ENCODE measurements at places on chromosomes 7 and 10.

- no peaks in the 10 kb centered on the region for H3K36me3 ChIP-seq
- no peaks in the 10 kb centered on the region for H3K4me1 ChIP-seq
- H3K27me3 ChIP-seq = no peaks in the 10 kb centered on the region
- no peak overlapping the region for H3K4me3 ChIP-seq
These were observed 257.5 kb downstream of the IPMK start for GRCh38 chr10:58010073-58010702.

GRCh38 chr10:102951316-102951715, 33.2 kb downstream of the CNNM2 start:
- H3K27ac ChIP-seq = no peak overlapping the region
- no peaks in the 10 kb centered on the region for H3K27me3 ChIP-seq
- no peaks in the 10 kb centered on the region for H3K36me3 ChIP-seq
- DNase-seq = no peak

GRCh38 chr7:44154703-44155102, 13.6 kb upstream of the MYL7 start:
- no peak for DNase-seq
- no peak overlapping the region for H3K27ac ChIP-seq
- no peak overlapping the region for H3K4me3 ChIP-seq

DNA sequence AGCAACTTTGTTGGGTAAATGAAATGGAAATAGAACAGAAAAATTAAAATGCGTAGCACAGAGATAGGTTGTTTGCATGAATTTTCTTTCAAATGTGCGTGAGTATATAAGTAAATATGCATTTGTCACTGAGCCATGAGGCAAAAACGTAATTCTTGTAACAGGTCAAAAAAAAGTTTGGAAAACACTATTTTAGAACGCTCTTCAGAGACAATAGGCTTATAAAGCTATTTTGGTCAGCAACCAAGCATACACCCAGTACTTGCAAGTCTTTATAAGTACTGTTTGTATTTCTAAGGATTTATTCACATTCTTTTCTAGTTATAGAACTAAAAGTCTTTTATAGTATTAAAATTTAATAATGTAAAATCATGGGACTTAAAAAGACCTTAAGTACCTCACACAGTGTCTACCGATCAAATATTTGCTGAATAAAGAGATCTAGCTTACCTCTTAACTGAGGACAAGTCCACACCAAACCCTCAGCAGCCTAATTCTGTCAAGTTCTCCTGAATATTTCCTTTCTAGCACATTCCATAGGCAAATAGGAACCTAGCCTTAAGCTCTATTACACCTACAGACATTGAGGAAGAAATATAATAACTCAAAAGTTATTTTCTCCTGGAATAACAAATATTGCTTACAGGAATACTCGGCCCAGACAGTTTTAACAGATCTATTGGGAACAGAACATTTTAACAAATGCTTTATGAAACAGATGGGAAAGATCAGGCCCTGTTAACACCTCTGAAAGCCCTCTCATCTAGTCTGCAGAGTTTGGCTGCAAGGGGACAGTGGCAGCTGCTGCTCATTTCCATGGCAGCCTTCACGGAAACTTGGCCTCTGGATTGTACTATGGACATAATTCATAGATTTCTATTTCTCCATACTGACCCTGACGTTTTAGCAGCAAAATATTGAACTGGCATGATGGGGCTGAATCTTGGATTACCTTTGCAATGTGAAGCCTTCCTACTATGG, 8.8 kb downstream of the CRPPA start:
- no peak for DNase-seq
- H3K36me3 ChIP-seq = no peaks in the 10 kb centered on the region
- H3K27me3 ChIP-seq = no peaks in the 10 kb centered on the region
- no peak overlapping the region for H3K4me3 ChIP-seq
- no peaks in the 10 kb centered on the region for H3K4me1 ChIP-seq
- no peak overlapping the region for H3K27ac ChIP-seq

- no peaks in the 10 kb centered on the region for H3K36me3 ChIP-seq
- H3K4me3 ChIP-seq = no peak overlapping the region
- peaks cover 2% of the 10 kb centered on the region for H3K4me1 ChIP-seq
- H3K27me3 ChIP-seq = no peaks in the 10 kb centered on the region
These were observed 152.5 kb downstream of the GPR158 start for GRCh38 chr10:25327273-25327672.

GRCh38 chr7:51455086-51455485, 138.5 kb upstream of the COBL start:
- peaks cover 11% of the 10 kb centered on the region for H3K4me1 ChIP-seq
- H3K4me3 ChIP-seq = no peak overlapping the region
- no peak for DNase-seq
- peaks cover 9% of the 10 kb centered on the region for H3K27me3 ChIP-seq
- H3K27ac ChIP-seq = no peak overlapping the region
- H3K36me3 ChIP-seq = no peaks in the 10 kb centered on the region

DNA sequence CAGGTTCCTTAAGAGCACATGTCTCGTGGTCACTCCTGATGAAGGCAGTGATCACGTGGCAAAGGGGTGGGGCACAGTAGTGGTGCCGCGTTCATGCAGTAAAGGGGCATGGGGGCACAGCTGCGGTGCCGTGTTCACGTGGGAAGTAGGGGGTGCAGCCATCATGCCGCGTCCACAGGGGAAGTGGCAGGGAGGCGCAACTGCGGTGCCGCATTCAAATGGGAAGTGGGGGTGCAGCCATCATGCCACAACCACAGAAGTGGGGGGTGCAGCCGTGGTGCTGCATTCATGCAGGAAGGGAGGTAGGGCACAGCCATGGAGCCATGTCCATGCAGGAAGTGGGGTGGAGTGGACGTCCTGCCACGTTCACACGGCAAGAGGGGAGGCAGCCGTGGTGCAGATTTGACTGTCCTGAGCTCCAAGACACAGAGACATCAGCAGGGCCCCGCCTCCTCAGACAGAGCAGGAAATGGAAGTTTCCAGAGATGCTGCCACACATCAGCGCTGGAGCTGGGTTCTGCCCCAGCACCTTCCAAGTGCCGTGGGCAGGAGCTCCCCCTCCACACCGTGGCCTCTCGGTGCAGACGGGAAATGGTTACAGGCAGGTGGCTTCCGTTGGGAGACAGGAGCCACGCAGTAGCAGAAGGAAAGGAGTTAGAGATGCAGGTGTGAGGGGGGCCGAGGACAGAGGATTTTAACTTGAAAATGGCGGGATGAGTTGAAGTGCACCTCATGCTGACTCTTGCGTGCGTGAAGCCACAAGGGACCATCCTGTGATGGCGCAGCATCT, 95.0 kb upstream of the DDC start:
- H3K27me3 ChIP-seq = no peaks in the 10 kb centered on the region
- no peak overlapping the region for H3K27ac ChIP-seq
- DNase-seq = peak; percentile 35
- H3K4me3 ChIP-seq = no peak overlapping the region

- no peaks in the 10 kb centered on the region for H3K4me1 ChIP-seq
- H3K27ac ChIP-seq = no peak overlapping the region
- no peaks in the 10 kb centered on the region for H3K27me3 ChIP-seq
- no peak for DNase-seq
- H3K4me3 ChIP-seq = no peak overlapping the region
- H3K36me3 ChIP-seq = no peaks in the 10 kb centered on the region
These were observed 46.9 kb upstream of the PSMG3 start for GRCh38 chr7:1616741-1617140.

DNA sequence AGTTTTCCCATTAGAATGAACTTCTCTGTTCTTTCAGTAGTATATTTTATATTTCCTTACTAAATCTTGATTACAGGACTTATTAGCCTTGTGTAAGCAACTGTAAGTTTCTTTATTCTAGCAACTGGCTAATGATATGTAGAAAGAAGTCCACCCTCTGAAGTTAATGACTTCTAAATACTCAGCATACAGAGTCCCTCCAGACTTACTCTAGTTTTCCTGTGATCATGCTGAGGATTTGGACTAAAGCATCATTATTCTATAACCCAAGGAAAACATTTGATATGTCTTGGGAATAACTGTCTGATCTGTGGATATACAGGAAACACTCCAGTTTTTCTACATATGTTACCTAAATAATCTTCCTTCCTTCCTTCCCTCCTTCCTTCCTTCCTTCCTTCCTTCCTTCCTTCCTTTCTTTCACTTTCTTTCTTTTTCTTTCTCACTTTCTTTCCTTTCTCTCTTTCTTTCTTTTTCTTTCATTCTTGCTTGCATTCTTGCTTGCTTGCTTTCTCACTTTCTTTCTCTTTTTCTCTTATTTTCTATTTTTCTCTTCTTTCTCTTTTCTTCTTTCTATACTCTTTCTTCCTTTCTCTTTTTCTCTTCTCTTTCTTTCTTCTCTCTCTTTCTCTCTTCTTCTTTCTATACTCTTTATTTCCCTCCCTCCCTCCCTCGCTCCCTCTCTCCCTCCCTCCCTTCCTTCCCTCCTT, 297.6 kb upstream of the MTPN start:
- no peak for DNase-seq
- H3K4me1 ChIP-seq = no peaks in the 10 kb centered on the region
- H3K27ac ChIP-seq = no peak overlapping the region
- no peaks in the 10 kb centered on the region for H3K27me3 ChIP-seq

GRCh38 chr7:24133691-24134090, 150.3 kb upstream of the NPY start:
- no peaks in the 10 kb centered on the region for H3K36me3 ChIP-seq
- H3K4me1 ChIP-seq = no peaks in the 10 kb centered on the region
- H3K4me3 ChIP-seq = no peak overlapping the region
- no peaks in the 10 kb centered on the region for H3K27me3 ChIP-seq
- no peak for DNase-seq

Data from H1 (cell line).